ENCODE measurements at places on chromosomes 11 and 22. TPM values are rescaled to one million over a fixed set of nuclear protein-coding genes. Genes with fewer than 3 reads are reported as not detected.

The FGF4 gene
- not detected for polyA plus RNA-seq

The SPDYC gene
- not detected for polyA plus RNA-seq

The APOBEC3G gene
- polyA plus RNA-seq = 6.2 TPM

The OSBP2 gene
- polyA plus RNA-seq = 7.8 TPM

GRCh38 chr11:65072631-65072966, 11.2 kb downstream of the CDCA5 start:
- DNase-seq = no peak

DNA sequence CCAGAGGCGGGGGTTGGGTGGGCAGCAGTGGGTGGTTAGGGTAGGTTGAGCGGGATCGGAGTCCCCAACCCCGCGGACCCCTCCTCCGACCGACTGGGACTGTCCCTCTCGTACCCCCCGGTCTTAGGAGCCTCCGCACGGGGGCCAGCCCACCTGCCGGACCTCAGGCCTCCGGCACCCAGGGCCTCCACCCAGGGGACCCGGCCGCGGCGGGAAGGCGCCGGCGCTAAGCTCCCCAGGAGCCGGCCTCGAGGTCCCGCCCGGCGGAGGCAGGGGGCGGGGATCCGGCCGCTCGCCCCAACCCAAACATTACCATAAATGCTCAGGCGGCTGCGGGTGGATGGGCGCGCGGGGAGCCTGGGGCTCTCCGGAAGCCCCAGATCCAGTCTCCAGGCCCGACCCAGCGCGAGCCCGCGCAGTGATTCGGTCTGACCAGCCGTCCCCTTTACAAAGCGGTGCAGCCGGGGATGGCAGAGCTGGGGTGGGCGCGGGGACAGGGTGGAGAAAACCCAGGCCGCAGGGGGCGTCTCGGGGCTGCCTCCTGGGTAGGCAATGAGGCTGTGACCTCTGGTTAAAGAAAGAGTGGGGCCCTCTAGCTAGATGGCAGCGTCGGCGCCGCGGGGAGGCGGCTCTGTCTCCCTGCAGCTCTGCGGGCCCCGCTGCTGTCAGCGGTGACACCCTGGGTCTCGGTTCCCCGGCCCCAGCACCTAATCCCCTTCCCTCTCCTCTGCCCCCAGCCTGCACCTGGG, 4.0 kb upstream of the MCAM start:
- peak; percentile 89 for DNase-seq

- peak; percentile 14 for DNase-seq
These were observed 2.7 kb upstream of the MUC5B start for GRCh38 chr11:1219834-1220815.

DNA sequence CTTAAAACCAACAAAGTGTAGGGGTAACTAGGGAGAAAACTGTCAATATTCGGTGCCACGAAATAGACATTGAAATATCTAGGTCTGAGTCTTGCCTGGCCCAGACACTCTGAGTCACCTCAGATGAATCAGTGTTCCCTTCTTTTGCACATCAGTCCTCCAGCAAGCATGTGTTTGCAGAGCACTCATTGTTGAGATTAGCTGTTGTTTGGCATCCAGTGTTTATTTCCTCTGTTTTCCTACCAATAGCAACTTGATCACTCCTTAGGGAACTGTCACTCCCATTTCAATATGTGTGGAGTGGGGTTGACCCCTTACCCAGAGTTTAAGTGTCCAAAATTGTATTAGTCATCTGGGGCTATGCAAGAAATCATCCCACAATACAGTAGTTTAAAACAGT, 4.7 kb upstream of the ASCC2 start:
- peak; percentile 37 for DNase-seq

- DNase-seq = no peak
These were observed 17.7 kb downstream of the ARRB1 start for GRCh38 chr11:75333807-75334140.

DNA sequence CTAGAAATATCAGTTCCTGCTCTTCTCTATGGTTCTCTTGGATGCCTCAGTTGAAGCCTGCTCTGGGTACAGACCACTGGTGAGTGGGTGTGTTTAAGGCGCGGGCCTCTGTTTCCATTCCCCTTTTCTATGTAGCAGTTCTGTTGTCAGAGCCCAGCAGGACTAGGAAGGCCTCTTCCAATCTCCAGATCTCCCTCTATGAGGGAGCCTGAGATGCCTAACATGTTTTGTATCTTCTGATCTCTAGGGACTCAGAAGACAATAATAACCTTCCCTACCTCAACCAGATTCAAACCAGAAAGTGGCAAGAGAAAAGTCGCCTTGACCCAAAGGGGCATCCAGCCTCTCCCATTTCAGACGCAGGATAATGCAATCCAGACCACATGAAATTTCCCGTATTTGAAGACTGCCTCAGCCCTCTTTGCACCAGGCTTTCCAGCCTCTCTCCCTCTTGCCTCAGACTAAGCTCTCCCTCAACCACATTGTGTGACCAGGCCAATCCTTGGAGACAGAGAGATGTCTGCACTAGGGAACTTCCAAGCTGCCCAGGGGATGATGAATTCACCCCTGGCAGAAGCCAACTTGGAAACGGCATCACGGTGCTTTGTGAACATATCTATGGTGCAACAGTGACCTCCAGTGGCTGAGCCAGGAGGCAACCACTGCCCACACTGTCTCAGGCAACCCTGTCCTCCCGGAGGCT, 150.1 kb upstream of the UBASH3B start:
- DNase-seq = peak; percentile 93

DNA sequence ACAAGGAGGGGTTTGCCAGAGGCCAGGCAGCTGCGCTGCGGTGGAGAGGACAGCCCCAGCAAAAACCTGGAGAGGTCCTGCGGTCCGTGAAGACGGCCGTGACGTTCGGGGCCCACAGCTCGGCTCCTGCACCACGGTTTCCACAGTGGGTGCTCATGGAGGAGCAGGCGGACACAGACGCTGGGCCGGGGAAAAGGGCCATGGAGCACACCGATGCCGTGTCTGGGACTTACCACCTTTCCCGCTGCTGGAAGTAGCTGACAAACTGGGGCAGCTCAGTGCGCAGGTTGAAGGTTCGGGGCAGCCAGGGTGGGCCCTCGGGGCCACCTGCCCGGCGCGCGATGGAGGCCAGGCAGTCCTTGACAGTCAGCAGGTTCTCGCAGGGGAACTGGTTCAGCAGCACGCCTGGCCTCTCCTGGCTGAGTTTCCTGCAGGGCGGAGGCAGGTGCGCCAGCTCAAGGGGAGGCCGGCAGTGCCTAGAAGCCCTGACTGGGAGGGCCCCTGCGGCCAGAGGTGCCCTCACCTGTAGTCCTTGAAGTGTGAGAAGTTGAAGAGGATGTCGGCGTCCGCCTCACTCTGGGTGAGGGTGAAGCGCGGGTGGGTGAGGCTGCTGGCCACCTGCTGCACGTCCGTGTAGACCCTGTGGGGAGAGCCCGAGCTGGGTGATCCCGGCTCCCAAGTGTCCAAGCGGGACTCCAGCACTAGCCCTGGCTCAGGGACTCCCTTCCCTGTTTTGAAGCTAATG, 12.8 kb downstream of the TTLL12 start:
- DNase-seq = no peak

DNA sequence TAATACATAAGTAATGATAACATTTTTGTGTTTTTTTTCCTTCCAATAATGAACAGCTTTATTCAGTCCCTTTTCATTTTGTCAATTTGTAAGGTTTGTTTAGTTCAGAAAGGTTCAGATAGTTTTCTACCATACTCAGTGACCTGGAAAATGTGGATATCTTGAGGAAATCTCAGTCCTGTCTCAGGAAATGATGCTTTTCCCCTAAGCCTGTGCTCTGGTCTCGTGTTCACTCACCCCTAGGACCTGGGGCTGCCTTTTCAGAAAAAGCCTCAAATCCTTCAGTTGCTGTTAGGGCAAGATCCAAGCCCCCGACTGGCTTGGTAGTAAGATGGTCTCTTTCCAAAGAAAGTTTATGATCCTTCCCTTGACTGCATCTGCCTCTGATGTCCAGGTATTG, 21.8 kb downstream of the MS4A6A start:
- no peak for DNase-seq

GRCh38 chr11:74847395-74847794, 98.7 kb downstream of the RNF169 start:
- no peak for DNase-seq

DNA sequence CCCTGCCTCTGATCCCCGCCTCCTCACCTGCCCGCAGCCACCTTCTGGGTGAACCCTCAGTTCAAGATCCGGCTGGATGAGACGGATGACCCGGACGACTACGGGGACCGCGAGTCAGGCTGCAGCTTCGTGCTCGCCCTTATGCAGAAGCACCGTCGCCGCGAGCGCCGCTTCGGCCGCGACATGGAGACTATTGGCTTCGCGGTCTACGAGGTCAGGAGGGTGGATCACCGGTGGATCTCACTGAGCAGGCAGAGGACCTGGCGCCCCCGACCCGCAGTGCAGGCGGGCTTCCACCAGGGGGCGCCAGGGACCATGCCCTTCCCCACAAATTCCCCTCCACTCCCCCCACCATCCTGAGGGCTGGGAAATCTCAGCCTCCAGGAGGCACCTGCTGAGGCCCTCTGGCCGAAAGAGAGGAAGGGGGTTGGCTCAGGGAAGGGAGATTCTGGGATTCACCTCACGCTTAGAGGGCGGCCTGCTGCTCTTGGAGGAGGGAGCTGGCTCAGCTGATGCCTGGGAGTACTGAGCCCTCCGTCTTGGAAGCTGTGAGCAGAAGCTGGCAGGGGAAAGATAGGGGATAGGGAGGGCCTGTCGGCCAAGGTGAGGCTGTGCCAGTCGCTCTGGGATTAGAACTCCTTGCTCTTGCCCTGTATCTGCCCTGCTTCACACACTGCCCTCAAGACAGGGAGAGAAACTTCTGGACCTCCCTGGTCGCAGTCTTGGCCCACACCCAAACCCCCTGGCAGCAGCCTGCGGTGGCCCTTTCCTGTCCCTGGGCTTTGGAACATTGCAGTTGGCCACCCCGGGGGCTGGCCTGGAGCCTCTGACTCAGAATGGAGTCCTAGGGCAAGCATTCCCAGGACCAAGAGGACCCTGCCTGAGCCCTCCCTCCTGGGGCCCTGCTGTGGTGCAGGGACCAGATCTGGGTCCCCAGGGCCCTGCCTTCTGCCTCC, 23.2 kb downstream of the CAPN1 start:
- DNase-seq = no peak

DNA sequence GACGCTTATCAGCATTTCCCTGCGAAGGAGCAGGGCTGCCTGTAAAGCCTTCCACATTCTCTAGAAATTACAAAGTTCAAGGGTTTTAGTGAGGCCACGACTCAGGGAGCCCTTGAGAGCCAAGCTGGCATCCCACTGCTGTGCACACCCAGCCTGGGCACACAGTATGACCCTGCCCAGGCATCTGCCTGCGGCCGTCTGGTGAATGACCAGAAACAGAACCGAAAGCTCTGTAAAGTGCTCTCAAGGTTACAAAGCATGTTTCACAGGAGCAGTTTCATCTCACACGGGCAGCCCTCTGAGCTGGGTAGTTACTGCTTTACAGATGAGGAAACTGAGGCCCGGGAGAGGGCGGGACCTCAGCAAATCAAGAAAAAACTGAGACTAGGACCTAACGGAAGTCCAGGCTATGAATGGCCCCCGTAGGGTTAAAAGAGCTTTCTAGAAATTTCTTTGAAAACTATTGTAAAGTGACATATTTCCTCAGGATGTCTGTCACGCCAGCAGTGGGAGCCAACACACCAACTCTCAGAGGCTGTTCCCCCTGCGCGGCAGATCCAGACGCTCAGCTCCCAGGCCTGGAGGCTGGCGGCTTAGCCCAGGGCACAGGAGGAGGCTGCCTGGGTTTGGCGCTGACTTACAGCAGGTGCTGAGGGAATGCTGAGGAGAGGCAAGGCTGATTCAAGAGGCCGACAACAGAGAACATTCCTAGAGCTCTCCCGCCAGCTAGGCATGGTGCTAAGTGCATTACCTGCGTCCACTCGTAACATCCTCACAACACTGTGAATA, 7.7 kb upstream of the TCF20 start:
- no peak for DNase-seq

GRCh38 chr22:40420341-40421081, 50.1 kb downstream of the SGSM3 start:
- DNase-seq = peak; percentile 51

DNA sequence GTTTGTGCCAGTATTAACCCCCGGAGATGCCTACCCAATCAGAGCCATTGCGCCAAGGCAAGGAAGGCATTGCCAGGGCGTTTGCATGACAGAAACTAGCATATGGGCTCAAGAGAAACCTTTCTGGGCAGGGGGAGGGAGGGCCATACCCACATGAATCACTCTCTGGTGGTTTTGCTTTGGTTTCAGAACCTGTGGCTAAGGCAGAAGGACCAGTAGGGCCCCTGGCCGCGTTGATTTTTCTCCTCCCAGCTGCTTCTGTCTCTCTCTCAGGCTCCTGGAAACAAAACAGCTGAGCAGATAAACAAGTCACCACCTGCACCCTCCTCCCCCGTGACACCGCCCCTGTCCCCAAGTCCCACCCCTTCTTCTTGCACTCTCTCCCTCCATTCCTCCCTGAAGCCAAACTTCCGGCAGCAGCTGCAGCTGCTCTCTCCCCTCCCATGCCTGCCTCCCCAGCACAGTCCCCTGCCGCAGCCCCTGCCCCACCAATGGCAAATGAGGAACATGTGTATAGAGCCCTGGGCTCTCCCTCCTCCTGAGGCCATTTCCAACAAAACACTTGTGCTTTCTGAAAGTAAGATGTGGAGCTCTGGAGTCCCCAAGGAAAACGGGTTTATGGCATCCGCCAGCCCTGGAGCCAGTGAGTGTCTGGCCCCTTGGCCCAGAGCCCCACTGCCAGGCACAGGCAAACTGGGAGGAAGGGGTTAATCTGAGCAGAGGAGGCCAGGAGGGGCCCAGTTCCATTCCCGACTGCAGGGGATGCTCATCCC, 39.0 kb upstream of the ADA2 start:
- DNase-seq = no peak

DNA sequence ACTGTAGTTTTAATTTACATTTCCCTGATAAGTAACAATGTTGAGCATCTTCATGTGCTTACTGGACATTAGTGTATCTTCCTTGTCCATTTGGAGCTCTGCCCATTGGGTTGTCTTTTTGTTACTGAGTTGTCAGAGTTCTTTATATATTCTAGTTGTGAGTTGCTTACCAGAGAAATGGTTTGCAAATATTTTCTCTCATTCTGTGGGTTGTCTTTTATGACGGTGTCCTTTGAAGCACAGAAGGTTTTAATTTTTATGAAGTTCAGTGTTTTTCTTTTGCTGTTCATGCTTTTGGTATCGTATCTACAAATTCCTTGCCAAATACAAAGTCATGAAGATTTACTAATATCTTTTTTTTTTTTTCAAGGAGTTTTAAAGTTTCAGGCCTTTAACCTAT, 42.4 kb downstream of the ZBTB44 start:
- DNase-seq = no peak

DNA sequence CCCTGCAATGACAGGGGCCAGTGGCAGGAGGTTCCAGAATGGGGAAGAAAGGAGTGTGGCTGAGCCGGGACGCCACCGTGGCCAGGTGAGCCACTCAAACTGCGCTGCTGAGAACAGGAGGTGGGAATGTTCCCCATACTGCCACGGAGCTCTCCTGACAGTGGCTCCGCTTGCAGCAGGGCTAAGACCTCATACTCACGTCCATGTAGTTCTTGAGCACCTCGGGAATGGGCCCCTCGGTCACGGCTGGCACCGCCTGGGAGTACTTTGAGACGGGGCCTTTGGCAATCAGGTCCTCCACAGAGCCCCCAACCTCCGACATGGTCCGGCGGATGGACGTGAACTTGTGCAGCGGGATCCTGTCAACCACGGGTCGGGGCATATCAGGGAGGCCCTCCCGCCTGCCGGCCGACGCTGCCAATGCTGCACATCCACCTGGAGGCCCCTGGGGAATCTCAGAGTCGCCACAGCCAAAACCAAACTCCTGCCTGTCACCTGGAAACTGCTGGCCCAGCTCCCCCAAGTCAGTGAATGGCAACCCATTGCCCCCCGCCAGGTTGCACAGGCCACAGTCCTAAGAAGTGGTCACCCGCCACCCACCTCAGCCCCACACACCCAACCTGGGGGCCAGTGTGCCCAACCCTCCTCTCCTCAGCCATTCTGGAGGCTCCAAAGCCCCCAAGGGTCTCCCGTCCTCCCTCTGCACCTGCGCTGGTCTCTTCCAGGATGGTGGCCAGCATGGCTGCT, 2.4 kb downstream of the CTSD start:
- peak; percentile 66 for DNase-seq
